Activated naive CD8-positive, alpha-beta T cell treated with anti-CD3 and anti-CD28 coated beads, Interleukin-2, amount 50 U/mL, for 24 hours (primary cell): ENCODE measurements at places on chromosomes 7 and 10.
A peak's percentile ranks its signal among the peaks of the same experiment; 100 is the strongest.

- DNase-seq = no peak
Measured at GRCh38 chr10:44397476-44398225, 12.8 kb upstream of the CXCL12 start.

DNA sequence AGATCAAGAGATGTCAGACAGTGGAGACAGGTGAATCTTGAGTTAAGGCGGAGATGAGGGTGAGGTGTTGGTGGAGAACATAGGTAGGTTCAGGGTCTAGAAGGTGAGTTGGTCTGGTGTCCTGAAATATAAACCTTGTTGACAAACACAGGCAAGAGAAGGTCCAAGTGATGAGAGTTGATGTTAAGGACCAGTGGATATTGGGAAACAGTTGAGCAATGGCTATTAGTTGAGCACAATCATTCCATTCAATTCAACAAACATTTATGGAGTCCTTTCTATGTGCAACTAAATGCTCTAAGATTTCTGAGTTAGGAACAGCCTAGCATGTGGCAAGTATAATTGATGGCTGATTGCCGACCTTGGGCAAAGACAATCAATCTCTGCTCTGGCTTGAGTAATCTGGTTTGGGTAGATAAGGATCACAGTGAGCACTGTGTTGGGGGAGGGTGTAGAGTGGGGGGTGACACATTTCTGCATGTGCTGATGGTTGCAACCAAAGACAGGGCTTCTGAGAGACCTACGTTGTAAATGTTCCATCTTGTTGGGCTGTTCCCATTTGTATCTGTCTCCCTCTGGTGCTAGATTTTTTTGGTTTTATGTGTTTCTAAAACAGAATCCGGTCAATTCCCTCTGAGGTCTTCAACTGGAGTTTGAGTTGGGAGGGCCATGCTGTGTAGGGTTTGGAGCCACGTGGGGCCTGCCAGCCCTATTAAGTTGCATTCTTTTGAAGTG is 201.1 kb downstream of the BAMBI start:
- DNase-seq = no peak

DNA sequence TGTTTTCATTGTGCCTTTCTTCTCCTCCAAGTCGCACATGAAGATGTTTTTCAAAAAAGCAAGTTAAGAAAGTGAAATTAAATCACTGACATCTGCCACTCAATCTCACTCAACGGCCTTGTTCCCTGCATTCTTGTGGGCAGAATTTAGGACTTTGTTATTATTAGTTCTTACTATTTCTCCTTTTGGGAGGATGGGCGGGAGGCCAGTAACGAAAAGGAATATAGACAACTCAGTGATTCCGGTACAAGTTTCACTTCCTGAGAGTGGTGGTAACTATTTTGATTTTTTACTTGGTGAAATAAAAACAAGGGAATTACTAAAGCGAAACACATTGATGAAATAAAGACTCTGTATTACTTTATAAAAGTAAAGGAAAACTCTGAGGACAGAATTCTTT is 231.9 kb upstream of the HABP2 start:
- DNase-seq = no peak

- no peak for DNase-seq
Measured at GRCh38 chr10:69873135-69873639, 71.5 kb downstream of the COL13A1 start.

DNA sequence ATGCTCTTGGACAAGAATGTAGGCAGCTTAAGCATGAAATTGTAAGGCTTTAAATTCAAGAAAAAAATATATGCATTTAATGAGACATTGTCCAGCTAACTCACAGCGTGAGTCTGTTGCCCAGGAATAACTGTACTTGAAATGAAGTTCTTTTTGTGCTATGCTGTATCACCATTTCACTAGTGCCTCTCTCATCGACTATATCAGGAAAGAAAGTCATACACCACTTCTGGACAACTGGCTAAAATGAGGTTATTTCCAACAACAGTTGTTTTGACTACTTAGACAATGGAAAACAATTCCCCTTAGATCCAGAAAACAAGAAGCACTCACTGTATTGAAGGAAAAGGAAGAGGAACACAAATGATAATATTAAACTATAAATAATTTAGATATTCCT is 251.8 kb downstream of the CRPPA start:
- no peak for DNase-seq

DNA sequence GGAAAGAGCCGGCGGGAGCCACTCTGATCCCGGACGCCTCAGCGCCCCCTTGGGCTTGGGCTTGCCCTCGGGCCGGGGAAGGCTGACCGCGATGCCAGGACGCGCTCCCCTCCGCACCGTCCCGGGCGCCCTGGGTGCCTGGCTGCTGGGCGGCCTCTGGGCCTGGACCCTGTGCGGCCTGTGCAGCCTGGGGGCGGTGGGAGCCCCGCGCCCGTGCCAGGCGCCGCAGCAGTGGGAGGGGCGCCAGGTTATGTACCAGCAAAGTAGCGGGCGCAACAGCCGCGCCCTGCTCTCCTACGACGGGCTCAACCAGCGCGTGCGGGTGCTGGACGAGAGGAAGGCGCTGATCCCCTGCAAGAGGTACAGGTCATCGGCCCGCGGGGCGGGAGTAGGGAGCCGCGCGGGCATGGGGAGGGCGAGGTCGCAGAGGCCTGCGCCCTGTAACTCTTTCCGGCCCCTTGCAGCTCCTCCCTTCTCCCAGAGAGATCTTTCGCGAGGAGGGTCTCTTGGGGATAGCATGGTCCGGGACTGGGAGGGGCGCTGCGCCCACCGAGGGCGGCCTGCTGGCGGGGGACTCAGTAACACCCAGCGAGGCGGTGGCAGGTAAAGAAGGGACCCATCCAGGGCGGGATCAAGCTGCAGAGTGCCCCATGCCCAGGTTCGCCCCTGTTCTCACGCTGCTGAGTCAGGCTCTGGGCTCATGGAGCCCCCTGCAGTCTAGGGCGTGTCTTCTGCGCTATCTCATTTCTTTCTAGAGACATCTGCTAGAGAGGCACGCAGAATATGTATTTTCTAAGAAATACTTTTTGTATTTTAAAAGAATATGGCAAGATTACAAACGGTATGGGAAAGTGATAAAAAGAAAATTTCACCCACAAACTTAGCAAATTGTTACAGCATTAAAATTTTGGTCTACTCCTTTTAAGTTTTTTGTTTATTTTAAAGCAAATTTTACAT is 687 bp downstream of the EPDR1 start:
- peak; percentile 20 for DNase-seq

DNA sequence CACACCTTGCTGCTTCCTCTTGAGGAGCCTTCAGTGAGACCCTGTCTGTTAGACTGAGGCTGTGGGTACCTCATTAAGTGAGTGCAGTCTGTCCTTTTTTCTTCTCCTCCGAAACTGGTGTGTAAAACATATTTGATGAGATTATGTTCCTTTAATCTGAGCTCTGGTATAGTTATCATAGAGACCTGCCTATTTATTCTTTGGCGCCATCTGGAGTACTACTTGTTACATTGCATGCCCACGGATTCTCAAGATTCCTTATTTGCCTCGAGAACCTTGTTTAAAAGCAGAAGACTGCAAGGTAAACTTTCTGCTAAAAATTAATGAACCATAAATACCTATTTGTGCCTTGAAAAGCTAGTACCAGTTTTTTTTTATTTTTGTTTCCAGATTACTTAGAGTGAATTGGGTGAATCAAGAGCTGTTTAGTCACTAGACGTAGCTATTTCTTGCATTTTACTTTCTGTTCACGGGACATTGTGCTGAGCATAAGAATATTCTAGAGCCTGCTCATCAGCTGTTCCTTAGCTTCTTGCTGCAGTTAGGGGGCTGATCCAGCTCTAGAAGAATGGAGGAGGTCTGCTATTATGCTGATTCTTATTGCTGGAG is 16.9 kb upstream of the STMP1 start:
- DNase-seq = no peak

GRCh38 chr7:37971491-37971890 is 51.1 kb downstream of the EPDR1 start:
- DNase-seq = no peak

DNA sequence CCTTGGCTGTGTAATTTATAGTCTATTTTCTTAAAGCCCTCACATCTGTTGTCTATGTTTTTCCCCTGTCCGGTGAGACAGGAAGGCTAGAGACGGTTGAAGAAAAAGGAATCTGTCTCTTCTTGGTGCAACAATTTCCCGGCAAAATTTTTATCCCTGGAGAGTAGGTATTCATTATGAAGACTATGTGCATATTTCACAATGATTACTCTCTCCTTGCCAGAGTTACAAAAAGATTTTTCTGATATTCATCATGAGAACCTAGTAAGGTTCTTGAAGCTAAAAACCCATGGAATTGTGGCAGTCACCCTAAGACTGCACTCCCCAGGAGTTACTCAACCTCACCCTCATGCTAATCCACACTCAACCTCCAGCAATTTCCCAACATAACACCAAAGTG is 55.0 kb upstream of the GHITM start:
- DNase-seq = no peak

DNA sequence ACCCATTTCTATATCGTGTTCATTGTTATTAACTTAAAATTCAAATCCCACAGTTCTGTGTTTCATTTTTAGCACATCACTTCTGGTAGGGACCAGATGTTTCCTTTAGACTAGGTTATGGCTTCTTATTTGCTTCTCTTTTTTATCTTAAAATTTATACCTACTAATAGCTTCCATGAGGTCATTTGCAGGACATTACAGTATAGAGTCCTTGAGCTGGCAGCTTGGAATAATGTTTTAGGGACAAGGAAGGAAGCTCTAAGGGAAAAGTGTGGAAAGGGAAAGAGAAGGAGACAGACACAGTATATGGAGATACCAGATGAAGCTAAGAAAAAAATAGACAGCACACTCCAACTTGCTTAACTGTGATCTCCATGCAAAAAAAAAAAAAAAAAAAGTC is 48.8 kb upstream of the CD36 start:
- no peak for DNase-seq

DNA sequence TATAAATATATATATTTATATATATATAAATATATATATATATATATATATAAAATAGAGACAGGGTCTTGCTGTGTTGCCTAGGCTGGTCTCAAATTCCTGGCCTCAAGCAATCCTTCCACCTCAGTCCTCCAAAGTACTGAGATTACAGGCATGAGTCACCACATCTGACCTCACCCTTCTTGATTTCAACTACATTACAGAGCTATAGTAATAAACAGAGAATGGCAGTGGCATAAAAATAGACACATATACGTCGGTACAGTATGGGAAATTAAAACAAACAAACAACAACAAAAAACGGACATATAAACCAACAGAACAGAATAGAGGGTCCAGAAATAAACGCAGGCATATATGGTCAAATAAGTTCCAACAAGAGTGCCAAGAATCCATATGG is 77.6 kb upstream of the PPP1R3A start:
- DNase-seq = no peak
